ENCODE measurements at places on chromosomes 4 and X.
A peak's percentile ranks its signal among the peaks of the same experiment; 100 is the strongest.

DNA sequence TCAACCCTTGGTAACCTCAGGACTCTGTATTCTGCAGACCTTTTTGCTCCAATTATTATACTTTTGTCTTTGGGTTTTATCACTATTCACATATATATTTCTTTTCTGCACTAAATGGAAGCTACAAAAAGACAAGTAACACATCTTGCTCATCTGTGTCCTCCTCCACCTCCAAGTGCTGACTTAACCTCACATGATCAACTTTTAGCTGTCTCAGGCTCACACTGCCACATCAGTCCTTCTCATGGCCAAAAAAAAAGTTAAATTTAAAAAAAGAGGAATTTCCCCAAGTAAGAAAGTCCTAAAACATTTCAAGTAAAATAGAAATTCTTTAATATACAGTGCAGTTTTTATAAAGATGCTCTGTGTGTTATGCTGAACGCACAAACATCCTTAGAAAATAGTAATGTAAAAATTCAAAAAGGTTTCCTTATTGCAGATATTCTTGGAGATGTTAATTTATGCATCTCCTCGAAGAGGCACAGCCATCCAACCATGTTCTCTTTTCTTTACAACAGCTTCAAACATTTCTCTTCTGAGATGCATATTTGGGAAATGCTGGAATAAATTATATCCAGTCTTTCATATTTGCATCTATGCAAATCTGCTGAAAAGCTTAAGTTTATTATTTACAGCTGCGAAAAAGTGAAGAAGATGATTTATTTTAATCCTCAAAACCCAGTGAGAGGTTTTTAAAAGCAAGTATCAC, 37.6 kb downstream of the ARAP2 start:
- DNase-seq = no peak

- DNase-seq = no peak
These were observed 97.6 kb downstream of the FAM193A start for GRCh38 chr4:2634014-2634413.

DNA sequence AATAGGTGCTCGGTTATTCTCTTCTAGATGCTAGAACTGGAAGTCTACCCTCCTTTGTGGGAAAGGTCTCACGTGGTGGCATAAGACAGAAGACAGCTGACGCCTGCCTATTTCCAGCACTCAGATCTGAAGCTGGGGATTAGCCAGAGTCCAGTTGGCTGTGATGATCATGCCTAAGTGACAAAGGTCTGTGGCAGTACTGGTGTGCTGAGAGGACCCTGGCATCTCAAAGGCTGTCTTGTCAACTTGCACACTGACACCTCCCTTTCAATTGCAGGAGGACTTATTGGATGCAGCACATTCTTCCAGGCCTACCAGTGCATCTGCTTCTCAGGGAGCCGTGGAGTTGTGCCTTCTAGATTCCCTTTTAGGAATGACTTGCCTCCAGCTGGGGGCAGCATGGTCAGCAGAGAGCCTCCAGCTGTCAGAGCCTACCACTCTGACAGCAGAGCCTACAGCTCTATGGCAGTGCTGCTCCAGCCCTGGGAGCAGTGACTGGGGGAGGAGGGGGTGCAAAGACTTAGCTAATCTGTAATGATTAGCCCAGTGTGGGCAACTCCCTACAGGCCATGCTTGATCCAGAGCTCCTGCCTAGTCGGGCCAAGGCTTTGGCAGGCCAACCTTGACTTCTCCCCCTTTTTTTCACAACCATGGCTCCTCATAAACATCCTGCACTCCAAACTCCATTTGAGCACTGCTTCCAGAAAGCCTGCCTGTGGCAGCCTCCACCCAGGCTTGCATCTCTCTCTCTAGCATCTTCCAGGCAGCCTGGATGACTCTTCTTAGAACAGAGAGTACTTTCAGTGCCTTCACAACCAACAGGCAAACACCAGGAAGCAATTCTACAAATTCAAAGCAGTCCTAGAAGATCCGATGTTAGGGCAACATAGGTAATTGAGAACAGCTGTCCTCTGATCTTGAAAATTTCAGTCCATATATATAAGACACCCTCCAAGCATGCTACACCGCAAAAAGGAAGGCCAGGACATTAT, 13.8 kb upstream of the FGFBP2 start:
- DNase-seq = no peak

DNA sequence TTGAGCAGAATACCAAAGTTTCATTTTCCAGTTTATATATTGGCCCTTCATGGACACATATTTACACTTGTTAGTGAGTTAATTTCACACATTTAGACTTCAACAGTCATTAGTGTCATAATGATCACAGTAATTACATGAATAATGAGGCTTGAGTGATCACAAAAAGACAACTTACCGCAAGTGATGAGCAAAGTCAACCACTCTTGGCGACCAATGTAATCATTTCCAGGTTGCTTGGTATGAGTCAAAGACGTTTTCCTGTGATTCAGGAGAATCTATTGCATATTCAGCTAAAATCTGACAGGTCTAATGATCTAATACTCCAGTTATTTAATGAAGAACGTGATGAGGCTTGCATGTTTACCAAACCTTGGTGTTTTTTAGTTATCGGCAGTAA, 407.9 kb upstream of the TENM3 start:
- no peak for DNase-seq

- no peak for DNase-seq
These were observed 328.5 kb upstream of the AGA start for GRCh38 chr4:177770776-177771175.

GRCh38 chr4:55087009-55087912, 38.1 kb downstream of the KDR start:
- DNase-seq = no peak

- no peak for DNase-seq
These were observed 433.6 kb downstream of the MAGEB5 start for GRCh38 chrX:26649534-26649933.

- no peak for DNase-seq
These were observed 33.1 kb downstream of the EDNRA start for GRCh38 chr4:147513952-147514351.

- no peak for DNase-seq
These were observed 413.5 kb downstream of the GRIA2 start for GRCh38 chr4:157634057-157634456.

DNA sequence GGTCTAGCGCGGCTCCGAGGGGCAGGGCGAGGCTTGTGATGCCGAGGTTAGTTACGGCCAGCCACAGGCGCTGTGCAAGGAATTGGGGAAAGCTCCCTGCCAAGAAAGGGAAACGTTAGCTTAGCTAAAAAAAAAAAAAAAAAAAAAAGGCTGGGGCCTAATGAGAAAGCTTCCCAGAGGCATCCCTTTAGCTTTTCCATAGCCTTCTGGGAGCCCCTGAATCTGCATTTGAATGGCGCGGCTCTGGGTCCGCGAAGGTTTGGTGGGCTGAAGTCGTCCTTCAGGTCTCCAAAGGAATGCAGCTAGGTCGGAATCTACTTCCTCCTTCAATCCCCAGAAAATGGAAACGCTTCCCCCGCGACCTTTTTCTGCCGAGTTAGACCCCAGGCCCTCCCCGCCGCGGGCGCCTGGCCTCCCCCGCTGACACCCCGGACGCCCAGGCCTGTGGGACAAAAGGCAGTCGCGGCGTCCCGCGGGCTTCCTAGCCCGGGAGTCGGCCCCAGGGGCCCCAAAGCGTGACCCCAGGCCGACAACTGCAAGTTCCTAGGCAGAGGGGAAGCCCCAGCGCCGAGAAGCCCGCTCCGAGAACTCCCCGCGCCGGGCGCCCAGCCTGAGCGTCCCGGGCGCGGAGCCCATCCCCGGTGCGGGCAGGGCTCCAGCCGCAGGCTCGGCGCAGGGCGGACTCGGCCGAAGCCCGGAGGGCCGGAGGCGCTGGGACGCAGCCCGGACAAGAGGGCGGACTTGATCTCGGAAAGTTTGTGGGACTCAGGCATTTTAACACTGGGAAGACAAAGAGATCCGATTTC, 605 bp upstream of the FAT1 start:
- peak; percentile 73 for DNase-seq

GRCh38 chrX:136689436-136689835, 41.5 kb downstream of the CD40LG start:
- no peak for DNase-seq

DNA sequence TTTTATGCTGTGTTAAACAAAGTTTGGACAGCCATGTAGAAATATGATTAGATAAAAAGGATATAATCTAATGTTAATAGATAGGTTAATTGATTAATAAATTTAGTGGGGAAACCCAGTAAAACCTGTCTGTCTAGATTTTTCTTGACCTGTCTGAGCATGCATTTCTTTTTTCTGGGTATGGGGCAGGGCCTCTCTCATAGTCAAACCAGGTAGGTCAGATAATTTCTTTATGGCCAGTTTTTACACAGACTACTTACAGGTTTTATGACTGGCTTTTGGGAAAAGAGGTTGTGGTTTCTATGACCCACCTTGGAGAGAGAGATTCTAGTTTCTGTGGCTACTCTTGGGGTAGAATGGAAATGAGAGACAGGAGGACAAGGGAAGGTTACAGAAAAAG, 135.6 kb upstream of the EPHA5 start:
- no peak for DNase-seq

DNA sequence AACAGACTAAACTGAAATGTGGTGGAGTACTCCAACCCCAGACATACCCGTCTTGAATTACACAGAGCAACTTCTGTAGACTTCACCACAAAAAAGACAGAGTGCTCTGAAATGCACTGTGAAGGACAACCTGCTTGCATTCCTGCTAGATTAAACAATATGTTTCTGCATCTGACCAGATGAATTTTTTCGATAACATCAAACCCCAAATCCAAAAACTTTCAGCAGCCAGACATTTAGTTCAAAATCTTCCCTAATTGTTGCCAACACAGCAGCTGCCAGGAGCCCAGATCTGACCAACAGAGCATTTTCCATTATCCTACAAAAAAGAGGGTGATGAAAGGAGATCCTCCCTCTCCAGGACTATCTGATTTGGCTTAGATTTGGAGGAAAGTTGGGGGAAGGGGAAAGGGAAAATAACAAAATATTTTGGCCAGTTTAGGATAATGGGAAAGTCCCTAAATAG, 356.5 kb downstream of the PDGFC start:
- DNase-seq = peak; percentile 56

DNA sequence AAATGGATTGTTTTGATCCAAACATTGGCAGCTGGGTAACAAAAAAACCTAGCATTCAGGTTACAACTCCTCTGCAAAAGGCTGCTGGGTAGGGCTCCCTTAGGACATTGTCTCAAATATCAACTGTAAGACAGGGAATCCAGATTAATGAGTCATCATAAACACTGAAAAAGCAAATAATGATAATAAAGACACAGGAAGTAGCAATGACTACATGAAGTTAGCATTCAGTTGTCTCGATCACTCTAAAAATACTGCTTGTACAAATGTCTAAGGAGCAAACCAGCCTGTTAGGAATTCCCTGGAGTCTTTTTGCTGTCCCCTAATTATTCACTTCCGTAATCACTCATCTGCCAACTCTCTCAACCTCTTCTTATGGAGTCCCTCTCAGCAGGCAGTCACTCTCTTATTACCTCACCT, 259.2 kb downstream of the GPC3 start:
- DNase-seq = no peak

DNA sequence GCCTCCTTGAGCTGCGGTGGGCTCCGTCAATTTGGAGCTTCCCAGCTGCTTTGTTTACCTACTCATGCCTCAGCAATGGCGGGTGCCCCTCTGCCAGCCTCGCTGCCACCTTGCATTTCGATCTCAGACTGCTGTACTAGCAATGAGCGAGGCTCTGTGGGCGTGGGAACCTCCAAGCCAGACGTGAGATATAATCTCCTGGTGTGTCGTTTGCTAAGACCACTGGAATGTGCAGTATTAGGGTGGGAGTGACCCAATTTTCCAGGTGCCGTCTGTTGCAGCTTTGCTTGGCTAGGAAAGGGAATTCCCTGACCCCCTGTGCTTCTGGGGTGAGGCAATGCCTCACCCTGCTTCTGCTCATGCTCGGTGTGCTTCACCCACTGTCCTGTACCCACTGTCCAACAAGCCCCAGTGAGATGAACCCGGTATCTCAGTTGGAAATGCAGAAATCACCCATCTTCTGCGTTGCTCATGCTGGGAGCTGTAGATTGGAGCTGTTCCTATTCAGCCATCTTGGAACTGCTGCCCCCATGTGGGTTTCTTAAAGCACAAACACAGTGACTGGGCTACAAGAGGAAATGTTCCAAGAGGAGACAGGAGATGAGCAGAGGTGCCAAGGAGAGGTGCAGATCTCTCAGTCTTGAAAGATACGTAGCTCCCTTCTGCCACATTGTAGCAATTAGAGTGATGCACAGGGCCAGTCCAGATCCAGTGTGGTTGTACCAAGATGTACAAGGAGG, 193.0 kb upstream of the IGFBP7 start:
- no peak for DNase-seq

- DNase-seq = peak; percentile 64
These were observed 1.2 kb downstream of the CPEB2 start for GRCh38 chr4:15003401-15003890.
